ENCODE measurements at places on chromosomes 16 and 17. TPM values are rescaled to one million over a fixed set of nuclear protein-coding genes. Genes with fewer than 3 reads are reported as not detected.

- no peak for DNase-seq
These were observed 17.5 kb downstream of the CAMKK1 start for GRCh38 chr17:3875317-3875716.

DNA sequence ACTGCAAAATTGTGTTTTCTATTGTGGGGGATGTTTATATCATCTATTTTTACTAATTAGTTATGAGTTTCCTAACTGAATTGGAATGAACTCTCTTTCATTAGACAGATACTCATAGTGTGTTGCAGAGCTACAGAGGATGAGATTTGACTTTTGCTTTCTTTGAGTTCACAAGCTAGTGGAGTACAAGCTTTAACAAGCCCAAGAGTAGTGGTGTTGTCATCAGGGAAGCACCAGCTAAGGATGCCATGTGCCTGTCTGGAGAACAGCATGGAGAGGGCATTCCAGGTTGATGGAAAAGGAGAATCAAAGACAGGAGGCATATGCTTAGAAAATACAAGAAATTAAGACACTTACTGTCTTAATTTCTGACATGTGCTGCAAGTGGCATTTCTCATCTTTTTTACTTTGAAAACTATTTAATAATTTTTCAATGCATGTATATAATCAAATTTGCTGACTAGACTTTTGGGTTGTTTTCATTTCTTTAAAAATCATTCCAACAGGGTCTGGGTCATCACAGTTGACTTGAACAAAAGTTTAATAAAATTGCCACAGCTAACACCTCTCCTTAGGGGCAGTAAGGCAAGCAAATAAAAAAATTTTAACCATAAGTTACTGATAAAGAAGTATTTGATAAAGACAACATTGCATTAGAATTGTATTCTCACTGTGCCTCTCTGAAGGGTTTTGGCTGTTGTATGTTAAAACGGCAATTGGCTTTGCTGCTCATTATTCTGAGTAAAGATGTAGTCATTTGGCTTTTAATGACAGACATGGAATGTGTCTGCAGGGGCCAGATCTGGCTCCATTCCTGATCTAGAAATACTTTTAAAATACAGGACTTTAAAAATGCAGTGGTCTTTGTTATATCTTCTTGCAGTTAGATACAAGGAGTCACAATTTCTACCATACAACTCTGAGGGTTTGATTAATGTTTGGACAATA is 323.7 kb upstream of the CDH11 start:
- no peak for DNase-seq

GRCh38 chr17:30368912-30369720 is 9.6 kb upstream of the CPD start:
- no peak for DNase-seq

The EMC8 gene
- 49.4 TPM for total RNA-seq

- DNase-seq: no peak
These were observed 17.3 kb upstream of the MRPS23 start for GRCh38 chr17:57867126-57867525.

- no peak for DNase-seq
These were observed 53.9 kb downstream of the MYO1D start for GRCh38 chr17:32822996-32823395.

- no peak for DNase-seq
These were observed 14.7 kb upstream of the MEOX1 start for GRCh38 chr17:43676471-43676870.

- DNase-seq: no peak
These were observed 11.9 kb downstream of the MSI2 start for GRCh38 chr17:57268181-57268580.

DNA sequence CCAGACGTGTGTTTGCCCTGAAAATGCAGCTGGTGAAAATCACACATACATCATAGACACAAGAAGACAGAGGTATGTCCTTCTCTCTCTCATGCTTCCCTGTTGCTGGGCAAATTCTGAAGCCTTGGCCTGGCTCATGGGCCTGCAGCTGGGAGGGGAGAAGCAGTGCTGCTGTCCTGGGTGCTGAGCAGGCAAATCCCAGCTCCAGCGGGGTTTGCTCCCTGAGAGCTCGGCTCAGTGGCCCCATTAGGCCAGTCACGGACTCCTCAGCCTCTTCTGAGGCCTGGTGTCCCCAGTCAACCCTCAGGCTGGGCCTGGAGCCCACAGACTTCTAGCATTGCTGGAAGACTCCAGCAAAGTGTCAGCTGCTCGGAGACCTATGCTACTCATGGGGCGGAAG is 11.7 kb downstream of the RHBDL3 start:
- DNase-seq: no peak

Measured in activated naive CD8-positive, alpha-beta T cell treated with anti-CD3 and anti-CD28 coated beads for 36 hours (primary cell).